ENCODE measurements at places on chromosomes 13 and 19.

- DNase-seq = no peak
Measured at GRCh38 chr13:26599403-26599802, 41.9 kb downstream of the WASF3 start.

DNA sequence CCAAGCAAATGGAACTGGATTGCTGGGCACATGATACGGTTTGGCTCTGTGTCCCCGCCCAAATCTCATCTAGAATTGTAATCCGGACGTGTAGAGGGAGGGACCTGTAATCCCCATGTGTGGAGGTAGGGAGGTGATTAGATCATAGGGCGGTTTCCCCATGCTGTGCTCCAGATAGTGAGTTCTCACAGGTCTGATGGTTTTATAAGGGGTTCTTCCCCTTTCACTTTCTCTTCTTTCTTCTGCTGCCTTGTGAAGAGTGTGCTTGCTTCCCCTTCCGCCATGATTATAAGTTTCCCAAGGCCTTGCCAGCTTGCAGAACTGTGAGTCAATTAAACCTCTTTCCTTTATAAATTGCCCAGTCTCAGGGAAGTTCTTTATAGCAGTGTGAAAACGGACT, 32.6 kb upstream of the MTIF3 start:
- no peak for DNase-seq

DNA sequence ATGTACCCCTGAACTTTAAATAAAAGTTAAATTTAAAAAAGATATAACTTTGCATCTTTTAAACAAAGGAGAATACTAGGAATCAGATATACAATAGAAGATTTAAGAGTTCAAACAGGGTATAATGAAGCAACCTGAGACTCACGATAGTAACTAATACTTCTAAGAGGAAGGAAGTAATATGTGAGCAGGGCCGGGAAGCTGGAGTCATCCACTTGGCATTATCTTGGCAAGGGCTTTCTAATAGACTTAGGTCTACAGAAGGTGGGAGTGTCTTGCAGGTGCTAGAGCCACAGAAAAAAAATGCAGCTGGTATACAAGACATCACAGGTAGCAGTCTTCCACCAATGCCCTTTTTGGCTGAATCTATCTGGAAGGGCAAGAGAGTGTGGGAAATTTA, 231.9 kb downstream of the KCTD12 start:
- DNase-seq = no peak

DNA sequence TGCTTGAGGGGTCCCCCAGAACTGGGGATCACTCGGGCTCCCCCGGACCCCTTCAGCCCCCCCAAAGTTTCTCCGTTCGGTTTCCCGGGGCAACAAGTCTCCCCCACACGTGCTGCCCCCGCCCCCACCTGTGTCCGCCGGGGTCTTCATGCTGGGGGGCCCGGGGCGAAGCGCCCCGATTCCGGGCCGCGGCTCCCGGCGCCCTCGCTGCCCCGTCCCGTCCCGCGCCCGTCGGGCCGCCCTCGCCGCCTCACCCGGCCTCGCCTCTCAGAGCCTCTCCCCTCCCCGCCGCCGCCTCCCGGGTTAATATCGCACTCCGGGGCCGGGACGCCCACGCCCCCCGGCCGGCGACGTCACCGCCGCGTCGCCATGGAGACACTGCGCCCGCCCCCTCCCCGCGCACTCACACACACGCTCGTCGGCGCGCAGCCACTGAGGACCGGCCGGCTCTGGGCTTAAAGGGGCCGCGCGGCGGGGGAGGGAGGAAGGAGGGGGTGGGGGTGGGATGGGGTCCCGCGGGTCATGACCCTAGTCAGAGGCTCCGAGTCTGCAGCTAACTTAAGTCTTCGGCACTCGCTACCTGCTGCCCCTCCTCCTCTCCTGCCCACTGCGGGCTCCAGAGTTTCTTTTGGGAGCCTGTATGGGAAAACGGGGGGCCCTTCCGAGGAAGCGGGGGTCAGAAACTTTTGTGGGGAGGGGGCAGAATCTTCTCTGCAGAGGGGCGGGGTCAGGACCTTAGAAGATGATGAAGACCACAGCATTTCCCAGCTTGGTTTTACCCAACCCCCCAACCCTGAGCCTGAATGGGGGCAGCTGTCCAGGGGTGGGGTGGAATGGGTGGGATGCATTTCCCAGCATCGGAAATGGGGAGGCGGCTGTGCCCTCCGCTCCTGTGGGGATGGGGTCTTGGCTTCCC, at the start of gene ERF:
ERF (minus strand) TSS at position 279 of the 916 bp plus-strand sequence; CDS start at position 150, 129 bp downstream.
- DNase-seq = peak; percentile 86

GRCh38 chr13:31891472-31891871, 140.1 kb upstream of the FRY start:
- DNase-seq = no peak

All from stimulated activated CD8-positive, alpha-beta memory T cell treated with anti-CD3 and anti-CD28 coated beads, Interleukin-4, amount 100 ng/mL, for 4 hours (primary cell).